Colonic mucosa (tissue), 4 donors: ENCODE measurements at places on chromosomes 6 and 20.
A peak's percentile ranks its signal among the peaks of the same experiment; 100 is the strongest.

- no peak for DNase-seq
Observed at GRCh38 chr6:90158936-90159335, 137.7 kb downstream of the BACH2 start.

GRCh38 chr20:440636-441035, 21.7 kb downstream of the TBC1D20 start:
- DNase-seq = no peak

DNA sequence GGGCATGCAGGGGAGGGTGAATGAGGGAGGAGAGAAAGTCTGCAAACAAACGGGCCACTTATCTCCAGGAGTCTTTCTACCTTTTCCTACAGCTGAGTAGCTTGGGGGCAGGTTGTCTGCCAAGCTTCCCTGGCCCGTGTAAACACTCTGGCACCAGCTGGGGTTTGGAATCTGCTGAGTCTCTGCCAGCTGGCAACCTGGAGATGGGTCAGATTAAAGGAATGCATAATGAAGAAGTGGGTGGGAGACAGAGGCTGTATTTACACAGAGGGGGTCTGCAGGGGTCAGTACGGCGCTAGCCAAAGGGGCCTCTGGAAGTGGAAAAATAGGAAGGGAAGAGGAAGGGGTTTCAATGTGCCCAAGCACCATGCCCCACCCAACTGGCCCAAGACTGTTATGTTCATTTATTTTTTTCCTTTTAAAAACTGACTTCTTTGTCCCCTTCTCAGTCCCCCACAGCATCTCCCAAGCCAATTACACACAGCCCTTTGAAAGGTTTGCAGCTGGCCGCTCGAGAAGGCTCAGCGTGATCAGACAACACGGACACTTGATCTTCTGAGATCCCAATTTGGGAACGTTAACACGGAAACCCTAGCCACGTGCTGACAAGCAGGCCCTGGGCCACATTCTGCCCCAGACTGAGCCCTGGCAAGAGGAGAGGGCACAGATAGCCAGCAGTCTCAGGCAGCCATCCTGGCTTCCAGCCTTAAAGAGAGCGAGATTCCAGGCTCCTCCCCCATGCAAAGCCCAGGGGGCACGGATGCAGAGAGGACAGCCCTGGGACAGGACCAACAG, 25.2 kb downstream of the TRAM2 start:
- DNase-seq = peak; percentile 66

GRCh38 chr20:58064411-58065010, 163.9 kb downstream of the ANKRD60 start:
- peak; percentile 10 for DNase-seq

DNA sequence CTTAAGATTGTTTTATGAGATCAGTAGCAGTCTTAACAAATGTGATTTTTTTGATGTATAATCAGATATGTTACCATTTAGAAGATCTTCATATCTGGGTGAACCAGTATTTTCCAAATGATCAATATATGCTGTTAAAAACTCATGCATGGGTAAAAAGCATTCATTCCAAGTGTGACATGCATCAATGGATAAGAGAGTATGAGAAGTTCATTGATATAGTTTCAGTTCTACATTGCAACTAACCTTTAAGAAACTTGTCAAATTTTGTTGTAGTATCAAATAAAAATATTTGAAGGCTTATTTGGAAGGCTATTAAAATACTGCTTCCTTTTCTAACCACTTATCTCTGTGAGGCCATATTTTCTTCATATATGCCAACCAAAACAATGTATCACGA, 117.7 kb downstream of the FIG4 start:
- DNase-seq = no peak
